Neuronal stem cell (in vitro differentiated cells): ENCODE measurements at places on chromosomes 12 and 14.

GRCh38 chr14:97074856-97075255, 277.7 kb downstream of the VRK1 start:
- DNase-seq = no peak

DNA sequence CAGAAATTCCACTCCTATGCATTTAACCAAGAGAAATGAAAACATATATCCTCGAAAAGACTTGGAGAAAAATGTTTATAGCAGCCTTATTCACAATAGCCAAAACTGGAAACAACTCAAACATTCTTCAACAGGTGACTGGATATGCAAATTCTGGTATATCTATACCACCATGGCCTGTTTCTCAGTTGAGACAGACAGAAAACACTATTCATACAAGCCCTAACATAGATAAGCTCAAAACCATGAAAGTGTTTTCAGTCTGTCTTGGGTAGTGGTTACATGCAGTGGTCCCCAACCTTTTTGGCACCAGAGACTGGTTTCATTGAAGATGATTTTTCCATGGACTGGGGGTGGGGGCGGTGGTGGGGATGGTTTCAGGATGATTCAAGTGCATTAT, 83.8 kb downstream of the SRGAP1 start:
- DNase-seq = no peak

DNA sequence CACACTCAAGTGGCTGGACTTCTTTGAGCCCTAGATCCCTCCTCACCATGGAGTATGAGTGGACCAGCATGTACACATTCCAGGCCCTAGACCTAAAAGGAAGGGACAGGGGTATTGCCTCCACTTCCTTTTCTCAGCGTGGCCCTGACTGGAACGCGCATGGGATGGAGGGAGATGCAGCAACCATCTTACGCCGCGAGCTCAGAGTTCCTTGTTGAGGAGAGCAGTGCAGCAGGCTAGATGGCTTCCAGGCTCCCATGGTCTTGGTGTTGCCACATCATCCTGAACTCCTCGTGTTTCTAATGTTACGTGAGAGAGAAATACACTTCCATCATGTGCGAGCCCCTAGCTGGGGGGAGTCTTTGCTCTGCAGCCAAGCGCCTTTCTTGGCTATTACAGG, 61.8 kb upstream of the DIO3 start:
- DNase-seq = no peak

DNA sequence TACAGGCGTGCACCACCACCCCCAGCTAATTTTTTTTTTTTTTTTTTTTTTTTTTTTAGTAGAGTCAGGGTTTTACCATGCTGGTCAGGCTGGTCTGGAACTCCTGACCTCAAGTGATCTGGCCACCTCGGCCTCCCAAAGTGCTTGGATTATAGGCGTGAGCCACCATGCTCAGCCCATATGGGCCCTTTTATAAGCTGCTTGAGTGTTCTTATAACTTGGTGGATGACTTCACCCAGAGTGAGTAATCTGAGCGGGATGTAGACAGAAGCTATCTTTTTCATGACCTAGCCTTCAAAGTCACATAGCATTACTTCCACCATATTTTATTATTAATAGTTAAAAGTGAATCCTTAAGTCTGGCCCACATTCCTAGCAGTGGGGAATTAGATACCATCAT, 16.4 kb downstream of the BBOF1 start:
- no peak for DNase-seq

DNA sequence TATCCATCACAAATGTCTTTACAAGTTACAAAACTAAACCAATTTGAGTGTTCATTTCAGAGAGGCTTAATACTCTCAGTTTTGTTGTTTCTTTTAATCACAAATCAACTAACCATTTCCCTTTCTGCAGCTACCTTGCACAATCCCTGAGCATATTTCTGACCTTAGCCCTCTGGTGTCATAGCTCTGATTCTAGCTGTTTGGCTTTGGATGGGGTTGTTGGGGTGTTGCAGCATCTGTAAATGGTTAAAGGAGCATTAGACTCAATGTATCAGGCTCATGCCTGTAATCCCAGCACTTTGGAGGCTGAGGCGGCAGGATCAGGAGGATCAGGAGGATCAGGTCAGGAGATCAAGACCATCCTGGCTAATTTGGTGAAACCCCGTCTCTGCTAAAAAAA, 461.4 kb downstream of the NRXN3 start:
- DNase-seq = no peak

GRCh38 chr14:88181072-88181471, 142.0 kb downstream of the KCNK10 start:
- no peak for DNase-seq

DNA sequence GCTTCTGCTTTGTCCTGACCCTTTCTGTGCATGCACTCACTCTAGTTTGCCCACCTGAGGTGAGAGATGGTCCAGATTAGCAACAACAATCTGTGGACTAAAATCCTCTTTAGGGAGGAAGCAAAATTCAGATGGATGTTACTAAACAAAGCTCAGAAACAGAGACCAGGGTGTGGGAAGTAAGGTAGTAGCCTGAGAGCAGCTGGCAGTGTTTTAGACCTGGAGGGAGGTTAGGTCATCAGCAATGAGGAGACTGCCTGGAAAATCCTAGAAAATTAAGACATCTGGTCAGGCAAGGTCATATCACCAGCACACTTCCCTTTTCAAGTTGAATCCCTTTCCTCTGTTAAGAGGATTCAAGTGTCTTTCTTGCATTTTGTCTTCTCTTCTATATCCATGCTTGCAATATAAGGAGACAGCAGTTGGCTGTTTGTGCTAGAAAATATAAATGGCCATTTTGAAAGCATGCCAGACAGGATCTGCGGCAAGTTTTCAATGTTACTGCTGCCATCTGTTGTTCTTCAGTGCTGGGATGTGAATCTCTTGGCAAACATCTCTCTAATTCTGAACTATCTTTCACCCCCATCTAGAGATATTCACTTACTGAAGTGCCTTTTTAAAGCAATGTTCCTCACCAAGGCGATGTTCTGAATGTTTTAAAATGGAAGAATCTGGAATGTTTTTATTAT, 266.4 kb downstream of the NAV3 start:
- no peak for DNase-seq

DNA sequence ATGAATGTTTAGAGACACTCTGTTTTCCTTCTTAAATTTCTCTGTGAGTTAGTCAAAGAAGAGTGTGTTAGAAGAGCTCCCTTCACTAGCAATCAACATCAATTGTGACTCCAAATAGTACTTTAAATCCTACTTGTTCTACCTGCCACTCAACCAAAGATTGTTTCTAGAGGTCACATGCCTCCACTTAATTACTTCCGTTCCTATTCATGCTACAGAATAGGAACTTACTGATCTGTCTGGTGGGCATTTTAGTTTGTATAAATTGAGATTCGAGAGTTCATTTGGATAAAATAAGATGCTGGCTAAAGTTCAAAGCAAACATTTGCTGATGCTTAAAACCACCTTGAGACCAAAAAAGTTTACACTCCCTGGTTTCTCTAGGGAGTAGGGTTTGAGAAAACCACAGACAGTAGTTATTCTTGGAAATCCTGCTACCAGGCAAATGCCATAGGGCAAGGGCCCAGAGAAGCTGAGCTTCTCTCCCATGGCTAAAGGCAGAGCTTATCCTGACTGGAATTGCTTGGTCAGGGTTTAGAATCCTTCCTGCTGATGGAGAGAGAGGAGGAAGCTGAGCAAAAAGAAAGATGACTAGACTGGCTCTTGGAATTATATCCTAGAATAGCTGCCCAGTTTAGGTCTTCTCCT, 389.6 kb upstream of the ATP2B1 start:
- no peak for DNase-seq

DNA sequence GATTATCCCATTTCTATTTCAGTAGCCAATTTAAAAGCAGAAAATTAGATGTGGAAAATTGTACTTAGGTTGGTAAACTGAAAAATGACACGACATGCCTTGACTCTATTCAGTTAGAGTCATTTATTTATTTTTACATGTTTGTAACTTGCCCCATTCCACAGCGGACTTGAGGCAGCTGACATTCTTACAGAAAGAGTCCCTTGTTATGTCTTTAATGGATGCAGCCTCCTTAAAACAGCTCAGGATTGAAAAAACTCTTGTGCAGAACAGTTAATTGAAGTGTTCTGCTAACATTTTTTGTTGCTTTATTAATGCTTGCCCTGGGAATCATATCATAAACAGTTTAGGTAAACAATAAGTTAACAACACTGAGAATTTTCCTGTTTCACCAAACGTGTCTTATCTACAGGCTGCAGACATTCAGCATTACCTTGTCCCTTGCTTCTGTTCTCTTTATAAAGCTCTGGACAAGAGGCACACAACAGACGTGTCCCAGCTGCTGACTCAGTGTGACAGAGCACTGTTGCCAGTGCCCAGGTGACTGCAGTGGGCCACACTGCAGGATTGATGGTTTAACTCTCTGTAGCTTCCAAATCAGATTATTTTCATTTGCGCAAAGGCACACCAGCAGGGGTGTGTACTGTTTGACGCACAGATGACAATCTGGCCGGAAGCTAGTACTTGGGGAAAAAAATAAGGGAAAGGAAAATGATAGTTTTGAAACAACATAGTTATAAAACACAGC, 101.6 kb downstream of the PELI2 start:
- no peak for DNase-seq

GRCh38 chr14:32354716-32355115, 25.6 kb downstream of the AKAP6 start:
- DNase-seq = no peak

DNA sequence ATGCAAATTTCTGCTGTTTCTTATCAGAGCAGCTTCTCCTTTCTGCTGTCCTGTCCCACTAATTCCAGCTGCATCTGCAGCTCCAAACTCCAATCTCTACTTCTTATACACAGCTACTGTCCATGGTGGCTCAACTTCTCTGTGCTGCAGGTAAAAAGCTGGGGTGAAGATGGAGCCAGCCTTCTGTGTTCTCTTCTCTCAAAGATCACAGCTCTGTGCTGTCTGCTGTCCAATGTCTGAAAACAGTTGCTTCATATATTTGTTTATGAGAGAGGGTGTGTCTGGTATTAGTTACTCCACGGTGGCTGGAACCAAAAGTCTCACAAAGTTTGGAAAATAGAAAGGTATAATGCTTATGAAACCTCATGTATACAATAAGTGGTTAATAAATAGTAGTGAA, 445.8 kb upstream of the TBX3 start:
- no peak for DNase-seq

GRCh38 chr12:43347026-43347425, 205.0 kb downstream of the ADAMTS20 start:
- no peak for DNase-seq

DNA sequence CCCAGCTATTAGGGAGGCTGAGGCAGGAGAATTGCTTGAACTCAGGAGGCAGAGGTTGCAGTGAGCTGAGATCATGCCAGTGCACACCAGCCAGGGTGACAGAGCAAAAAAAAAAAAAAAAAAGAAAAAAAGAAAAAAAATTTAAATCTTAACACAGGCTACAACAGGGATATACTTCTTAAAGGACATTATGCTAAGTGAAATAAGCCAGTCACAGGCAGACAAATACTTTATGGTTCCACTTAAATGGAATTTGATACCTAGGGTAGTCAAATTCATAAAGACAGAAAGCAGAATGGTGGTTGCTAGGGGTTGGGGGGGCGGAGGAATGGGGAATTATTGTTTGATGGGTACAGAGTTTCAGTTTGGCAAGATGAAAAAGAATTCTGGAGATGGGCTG, 14.8 kb upstream of the PPTC7 start:
- no peak for DNase-seq

- DNase-seq = no peak
Observed at GRCh38 chr14:36660736-36661505, 739 bp upstream of the PAX9 start.

GRCh38 chr14:99240627-99241324, 31.2 kb downstream of the BCL11B start:
- no peak for DNase-seq

GRCh38 chr12:102302553-102302952, 104.9 kb upstream of the PMCH start:
- DNase-seq = no peak

DNA sequence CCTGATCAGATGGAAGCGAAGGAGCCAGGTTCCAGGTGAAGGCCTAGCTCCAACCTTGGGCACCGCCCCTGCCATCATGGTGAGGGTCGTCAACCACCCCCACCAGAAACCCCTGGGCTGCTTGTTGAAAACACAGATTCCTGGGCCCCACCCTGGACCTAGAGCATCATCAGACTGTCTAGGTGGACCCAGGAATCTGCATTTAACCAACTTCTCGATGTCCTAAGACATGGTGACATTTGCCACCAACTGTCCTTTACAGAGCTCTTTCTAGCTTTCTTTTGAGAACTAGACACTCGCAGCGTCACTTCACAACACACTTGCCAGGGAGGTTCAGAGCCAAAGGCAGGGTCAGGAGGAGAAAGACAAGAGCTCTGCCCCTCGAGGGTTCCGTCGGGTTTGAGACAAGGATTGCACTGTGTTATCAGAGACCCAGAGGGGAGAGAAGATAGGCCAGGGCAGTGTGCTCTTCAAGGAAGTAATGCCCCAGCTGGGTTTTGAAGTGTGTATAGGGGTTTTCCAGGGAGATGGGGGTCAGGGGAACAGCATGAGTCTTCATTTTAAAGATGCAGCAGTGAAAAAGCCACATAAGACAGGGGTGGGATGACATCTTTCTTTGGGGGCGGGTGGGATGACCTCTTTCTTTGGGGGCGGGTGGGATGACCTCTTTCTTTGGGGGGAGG, 24.6 kb downstream of the RFLNA start:
- DNase-seq = no peak

GRCh38 chr14:97916100-97916499, 1118.9 kb downstream of the VRK1 start:
- DNase-seq = no peak

DNA sequence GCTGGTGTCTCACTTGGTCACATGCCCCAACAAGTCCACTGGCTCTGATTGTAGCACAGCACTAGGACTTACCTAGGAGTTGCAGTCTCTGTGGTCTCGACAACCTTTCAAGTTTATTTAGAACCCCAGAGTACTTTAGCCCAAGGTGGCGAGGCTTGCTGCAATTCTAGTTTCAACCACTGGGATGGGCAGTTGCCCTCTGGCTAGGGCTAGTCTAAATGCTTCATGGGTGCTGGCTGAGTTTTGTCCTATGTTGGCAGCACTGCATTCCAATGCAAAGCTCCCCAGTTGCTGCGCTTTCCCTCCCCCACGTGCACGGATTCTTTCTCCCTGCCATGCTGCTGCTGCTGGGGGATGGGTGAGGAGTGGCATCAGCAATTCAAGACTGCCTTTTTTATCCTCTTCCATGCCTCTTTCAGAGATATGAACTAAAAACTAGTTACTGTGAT, 207.9 kb downstream of the SYNE2 start:
- DNase-seq = peak; percentile 17

DNA sequence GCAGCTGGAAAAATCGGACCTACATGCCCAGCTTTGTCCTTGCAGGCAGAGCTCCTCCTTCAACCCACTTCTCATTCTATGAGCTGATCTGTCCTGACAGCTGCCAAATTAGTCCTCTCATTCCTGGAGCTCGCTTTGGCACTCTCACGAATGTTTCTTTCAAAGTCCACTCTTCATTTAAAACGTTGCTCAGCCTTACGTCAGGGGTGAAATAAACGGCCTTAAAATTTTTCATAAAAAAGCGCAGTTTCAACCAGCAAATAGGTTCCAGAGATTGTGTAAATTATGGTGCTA, 120.9 kb upstream of the HIF1A start:
- DNase-seq = no peak

GRCh38 chr12:110501752-110502738, at the start of the genes RAD9B and VPS29:
TSS of gene RAD9B (plus strand) at chr12:110502331. CDS start at chr12:110502338, 7 bp downstream.
TSS of gene VPS29 (minus strand) at chr12:110502111. CDS start at chr12:110502051, 60 bp downstream.
- peak; percentile 94 for DNase-seq
